Stimulated activated CD8-positive, alpha-beta memory T cell treated with anti-CD3 and anti-CD28 coated beads, Interleukin-4, amount 100 ng/mL, for 4 hours (primary cell): ENCODE measurements at places on chromosomes 7 and 10.

GRCh38 chr7:40676221-40676620, 541.4 kb downstream of the SUGCT start:
- no peak for DNase-seq

DNA sequence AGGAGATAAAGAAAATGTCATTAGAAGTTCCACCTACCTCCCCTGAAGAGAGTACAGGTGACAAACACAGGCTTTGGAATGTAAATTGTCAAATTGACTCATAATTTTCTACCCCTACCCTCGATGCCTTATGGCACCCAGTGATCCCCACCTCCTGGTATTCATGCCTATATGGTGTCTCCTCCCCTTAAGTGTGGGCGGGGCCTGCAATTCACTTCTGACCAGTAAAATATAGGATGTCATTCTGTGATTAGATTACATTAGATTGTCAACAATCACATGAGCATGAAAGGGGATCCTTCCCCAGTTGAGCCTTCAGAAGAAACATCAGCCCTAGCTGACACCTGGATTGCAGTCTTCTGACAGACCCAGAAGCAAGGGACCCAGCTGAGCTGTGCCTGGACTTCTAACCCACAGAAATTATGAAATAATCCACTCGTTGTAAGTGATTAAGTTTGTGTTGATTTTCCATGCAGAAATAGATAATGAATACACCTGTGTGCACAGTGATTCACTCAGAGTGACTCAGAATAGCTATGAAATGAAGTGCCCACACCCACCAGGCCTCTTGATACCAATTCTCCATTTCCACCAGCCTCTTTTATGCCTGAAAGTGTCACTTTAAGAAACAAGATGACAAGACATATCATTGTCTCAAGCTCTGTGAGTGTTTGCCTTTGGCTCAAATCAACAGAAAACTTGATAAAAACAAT, 8.5 kb upstream of the SLC39A12 start:
- no peak for DNase-seq

GRCh38 chr7:305410-306151, 15.6 kb downstream of the FOXL3 start:
- no peak for DNase-seq

DNA sequence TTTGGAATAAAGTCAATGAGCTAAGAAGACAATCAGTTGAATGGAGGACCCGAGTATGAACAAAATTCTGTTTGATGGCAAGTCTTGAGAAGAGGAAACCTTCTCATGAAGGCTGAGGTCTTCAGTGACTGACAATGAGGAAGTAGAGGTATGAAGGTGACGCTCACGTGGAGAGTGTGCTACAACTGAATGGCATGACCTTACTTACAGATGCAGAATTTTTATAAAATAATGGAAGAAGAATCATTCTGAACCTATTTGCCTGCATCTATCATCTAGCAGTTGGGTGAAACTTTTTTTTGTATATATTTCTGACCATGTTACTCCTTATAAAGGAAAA, 19.4 kb upstream of the SP4 start:
- DNase-seq: no peak

DNA sequence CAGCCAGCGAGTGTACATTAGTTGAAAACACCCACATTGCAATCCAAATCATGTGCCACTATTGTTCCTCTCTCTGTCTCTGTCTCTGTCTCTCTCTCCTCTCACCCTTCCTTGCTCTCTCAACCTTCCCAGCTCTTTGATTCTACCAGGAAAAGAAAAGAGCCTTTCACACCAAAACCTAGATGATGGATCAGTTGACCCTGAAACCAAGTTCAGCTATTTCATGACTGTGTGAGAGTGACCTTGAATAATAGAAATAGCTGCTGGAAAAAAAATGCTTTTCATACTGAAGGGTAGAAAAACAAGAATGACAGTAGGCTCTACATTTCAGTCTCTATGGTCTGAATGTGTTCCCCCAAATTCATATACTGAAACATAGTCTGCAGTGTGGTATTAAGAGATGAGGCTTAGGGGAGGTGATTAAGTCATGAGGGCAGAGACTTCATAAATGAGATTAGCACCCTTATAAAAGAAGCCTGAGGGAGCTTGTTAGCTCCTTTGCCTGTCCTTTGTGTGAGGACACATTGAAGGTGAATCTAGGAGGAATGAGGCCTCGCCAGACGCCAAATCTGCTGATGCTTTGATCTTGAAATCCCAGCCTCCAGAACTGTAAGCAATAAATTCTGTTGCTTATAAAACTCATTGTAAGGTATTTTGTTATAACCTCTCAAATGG, 65.2 kb downstream of the LYZL1 start:
- no peak for DNase-seq

- DNase-seq: no peak
Measured at GRCh38 chr10:78549140-78549935, 515.7 kb downstream of the RPS24 start.

DNA sequence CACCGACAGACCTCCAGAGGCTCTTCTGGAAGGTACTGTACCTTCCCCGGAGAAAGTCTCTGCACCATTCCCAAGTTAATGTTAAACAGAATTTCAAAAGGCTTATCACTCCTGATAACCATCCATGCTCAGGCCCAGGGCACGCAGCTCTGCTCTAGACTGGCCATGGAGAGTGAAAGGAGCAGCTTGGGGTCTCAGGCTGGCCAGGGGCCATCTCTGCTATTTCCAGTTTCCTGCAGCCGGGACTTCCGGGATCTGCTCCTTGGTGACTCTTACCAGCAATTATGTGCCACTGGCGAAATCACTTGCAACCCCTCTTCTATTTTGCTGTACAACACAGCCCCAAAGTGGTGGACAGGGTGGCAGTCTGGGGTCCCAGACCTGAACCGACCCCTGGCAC, 6.0 kb downstream of the CLDN15 start:
- no peak for DNase-seq

DNA sequence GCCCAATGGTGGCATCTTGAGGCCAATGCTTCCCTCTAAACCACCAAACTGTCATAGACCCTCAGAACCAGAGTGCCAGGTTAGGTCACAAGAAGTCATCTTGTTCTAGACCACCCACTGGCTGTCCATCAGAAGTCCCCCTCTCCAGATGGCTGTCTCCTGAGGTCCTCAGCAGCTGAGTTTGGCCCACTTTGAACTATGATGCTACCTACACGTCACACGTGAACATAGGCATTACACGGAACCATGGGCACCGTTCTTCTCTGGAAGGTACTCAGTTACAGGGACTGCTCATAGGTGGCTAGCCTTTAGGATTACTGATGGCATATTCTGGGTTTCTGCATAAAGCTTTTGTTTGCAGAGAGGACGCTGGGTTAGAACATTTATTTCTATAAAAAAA, 166.4 kb downstream of the ADAM12 start:
- DNase-seq: no peak

GRCh38 chr10:398954-399353, 263.7 kb downstream of the ZMYND11 start:
- DNase-seq: no peak

DNA sequence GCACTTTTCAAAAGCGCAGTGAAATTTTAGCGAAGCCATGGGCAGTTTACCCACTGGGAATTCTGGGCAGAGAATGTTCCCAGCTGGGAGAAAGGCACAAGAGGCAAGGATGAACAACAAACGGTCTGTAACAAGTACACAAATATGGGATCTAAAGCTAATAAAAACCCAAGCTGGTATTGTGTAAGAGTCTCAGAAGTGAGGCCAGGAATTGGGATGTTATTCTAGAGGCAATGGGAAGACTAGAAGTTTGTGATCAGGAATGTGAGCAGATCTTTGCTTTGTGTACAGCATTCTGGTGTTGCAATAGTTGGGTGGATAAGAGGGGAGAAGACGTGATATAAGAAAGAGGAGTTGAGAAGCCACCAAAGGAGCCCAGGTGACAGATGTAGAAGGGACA, 15.0 kb downstream of the FZD9 start:
- DNase-seq: no peak

GRCh38 chr10:1316121-1316808, 260.1 kb downstream of the WDR37 start:
- DNase-seq: no peak

GRCh38 chr7:150903606-150904005, 51.3 kb downstream of the AOC1 start:
- DNase-seq: no peak

- no peak for DNase-seq
Measured at GRCh38 chr10:123428391-123428790, 237.8 kb upstream of the GPR26 start.

DNA sequence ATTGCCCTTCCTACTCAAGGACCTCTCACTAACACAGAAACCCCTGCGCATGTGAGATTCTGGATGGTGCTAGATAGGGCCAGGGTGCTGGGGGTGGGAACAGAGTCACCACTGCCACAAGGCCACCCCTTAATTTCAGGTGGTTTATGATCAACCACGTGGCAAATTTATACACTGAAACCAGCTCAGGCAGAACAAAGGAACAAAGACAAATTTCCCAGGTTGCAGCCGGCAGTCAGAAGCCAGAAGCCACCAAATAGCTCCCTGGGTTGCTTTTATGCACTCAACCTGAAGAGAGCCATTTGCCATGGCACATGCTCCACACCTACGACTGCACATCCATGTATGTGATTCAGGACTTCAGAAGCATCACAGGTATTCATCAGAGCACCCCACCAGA, 2.5 kb downstream of the VOPP1 start:
- DNase-seq: no peak

- DNase-seq: no peak
Measured at GRCh38 chr7:11130012-11130411, 156.3 kb downstream of the PHF14 start.

- no peak for DNase-seq
Measured at GRCh38 chr7:117835016-117835664, 38.1 kb downstream of the CTTNBP2 start.

DNA sequence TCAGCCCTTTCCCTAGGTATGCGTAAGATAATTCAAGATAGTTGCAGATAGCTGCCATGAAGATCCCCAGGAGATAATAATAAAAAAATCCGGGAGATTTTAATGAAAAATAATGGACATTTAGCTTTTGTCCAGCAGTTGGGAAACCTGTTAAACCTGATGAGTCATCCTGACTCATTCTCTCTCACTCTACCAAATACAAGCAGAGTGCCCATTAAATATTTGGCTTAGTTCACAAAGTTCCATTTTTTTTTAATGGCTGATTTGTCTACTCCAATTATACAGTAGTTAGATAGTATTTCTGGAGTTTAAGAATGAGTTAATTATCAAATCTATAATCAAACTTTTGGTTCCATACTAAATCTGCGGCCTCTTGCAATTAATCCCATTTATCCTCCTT, 2.1 kb upstream of the SHTN1 start:
- no peak for DNase-seq

GRCh38 chr7:82729172-82730030, 285.8 kb upstream of the CACNA2D1 start:
- no peak for DNase-seq

DNA sequence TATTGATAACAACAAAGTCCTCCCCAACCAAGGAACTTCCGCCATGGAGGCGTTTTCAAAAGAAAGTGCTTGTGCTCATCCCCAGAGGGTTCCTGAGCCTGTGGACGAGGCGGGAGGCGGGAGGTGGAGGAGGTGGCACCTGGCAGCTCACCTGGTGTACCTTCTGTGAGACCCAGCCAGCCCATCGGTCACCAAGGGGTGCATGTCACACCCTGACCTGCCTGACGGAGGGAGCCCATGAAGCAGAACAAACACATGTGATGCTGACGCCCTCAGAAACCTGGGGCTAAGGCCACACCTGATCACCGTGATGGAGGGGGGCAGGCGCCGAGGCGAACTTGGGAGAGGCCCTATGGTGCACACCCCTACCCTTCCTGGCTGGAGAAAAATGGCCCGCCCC, 458.8 kb downstream of the DNAJB6 start:
- DNase-seq: no peak

- no peak for DNase-seq
Measured at GRCh38 chr10:99784727-99785441, 2.4 kb downstream of the ABCC2 start.

DNA sequence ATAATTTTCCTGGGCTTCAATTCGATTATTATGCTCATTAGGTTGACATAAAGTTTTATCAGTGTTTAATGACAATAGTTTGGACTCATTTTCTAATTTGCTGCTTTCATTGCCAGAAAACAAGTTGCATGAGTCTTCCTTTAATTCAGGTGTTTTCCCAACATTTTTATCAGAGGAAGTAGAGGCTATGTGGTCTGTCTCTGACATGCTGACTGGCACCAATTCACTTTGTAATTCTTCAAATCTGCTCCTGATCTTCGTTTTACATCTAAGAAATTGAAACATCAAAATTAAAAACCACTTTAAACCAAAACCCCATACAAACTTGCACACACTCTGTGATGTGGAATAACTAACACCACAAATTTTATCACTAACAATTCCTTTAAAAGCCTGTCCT, 10.9 kb downstream of the CCDC186 start:
- no peak for DNase-seq

DNA sequence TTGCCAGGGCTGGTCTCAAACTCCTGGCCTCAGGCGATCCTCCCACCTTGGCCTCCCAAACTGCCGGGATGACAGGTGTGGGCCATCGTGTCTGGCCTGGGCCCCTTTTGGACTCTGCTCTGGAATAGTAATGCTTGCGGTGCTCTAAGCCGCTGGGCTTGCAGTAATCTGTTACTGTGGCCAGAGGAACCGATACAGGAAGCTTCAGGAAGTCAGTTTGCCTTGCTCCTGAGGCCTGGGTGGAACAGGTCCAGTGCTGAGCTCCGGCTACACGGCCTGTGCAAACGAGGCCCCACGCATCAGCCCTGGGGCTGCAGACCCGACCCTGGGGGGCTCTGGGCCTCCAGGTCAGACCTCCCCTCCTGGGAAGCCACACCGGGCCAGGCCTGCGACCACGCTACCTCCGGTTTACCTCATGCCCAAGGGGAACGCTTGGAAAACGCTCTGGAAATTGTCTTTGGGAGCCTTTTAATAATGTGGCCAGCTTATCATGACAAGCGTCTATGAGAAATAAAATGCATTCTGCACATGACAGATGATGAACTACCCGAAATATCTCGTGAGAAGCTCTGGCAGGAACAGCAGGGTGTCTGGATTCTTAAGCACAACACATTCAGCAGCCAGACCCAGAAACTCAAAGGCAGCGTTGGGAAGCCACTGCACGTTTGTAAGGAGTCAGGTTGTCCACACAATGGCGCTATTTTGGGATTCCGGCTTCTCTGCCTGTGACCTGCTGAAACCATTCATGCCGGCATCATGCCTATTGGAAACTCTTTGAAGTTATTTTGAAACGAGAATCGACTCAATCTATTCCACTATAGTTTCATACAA, 10.1 kb upstream of the ADAP1 start:
- no peak for DNase-seq

- DNase-seq: no peak
Measured at GRCh38 chr10:74926791-74927585, 100.6 kb downstream of the KAT6B start.

- DNase-seq: no peak
Measured at GRCh38 chr7:77566421-77566820, 29.3 kb downstream of the PTPN12 start.

- no peak for DNase-seq
Measured at GRCh38 chr10:101195921-101196320, 33.3 kb downstream of the LBX1 start.

GRCh38 chr10:34254596-34254995, 560.5 kb downstream of the PARD3 start:
- DNase-seq: no peak

DNA sequence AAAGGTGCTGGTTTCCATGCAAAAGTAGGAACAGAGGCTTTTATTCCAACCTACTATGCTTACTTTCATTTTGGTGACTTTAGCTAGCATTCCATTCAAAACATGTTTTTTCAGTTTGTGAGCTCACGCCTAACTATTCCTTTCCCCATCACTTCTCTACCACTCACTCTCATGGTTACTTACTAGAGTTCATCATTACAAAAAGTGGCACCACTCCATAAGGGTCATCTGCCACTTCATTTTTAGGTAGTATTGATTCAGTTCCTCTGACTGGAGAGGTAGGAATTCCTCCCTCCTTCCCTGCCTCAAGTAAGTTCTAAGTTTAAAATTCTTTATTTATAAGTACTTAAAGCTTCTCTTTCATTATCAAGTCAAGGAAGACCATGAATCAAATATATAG, 543.1 kb downstream of the HTR7 start:
- DNase-seq: no peak
